ENCODE measurements at places on chromosomes 11 and 22. TPM values are rescaled to one million over a fixed set of nuclear protein-coding genes. Genes with fewer than 3 reads are reported as not detected.

SYCE3 gene
- not detected for total RNA-seq

STK33 gene
- 25.9 TPM for total RNA-seq

GRCh38 chr11:117909611-117910382 lies 19.4 kb downstream of the TMPRSS13 start:
- DNase-seq = no peak

DNA sequence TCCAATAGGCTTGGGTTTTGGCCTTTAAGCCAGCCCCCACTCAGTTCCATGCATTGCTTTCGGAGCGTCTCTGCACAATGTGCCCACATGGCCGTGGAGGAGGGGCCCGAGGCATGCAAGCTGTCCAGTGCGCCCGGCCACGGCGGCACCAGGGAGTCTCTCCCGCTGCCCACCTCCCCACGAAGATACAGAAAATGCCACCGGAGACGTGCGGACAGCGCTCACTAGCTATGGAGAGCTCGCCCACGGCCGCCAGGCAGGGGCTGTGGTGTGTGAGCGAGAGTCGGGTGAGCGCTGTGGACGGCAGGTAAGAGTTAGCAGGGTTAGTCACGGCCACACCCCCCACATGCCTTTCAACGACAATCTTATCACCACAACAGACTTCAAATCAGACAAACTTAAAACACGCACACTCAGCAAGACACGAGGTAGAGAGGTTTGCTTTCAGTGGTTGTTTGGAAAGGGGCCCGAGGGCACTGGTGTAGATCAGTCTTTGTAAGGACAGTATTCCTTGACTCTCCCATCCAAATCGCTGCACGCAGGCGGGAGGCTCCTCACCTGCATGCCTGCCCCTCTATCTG lies 18.7 kb upstream of the BID start:
- no peak for DNase-seq

DNA sequence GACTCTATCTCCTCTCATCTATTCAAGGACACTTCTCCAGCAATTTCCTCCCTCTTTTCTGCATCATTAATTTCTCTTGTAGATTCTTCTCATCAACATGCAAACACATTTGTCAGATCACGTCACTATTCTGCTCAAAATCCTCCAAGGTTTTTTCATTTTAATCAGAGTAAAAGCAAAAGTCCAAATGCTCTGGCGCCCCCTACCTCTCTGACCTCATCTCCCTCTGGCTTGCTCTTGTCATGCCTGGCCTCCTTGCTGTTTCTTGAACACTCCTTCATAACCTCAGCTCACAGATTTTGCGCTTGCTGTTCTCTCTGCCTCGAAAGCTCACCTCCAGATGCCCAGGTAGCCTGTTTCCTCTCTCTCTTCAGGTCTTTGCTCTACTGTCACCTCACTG lies 22.4 kb downstream of the RTCB start:
- DNase-seq = no peak

Data from Right ventricle myocardium superior (tissue), 1 donor.